Caudate nucleus (tissue), 63 donors: ENCODE measurements at places on chromosomes 7 and 10.

- DNase-seq = no peak
These were observed 64.5 kb upstream of the ZMIZ1 start for GRCh38 chr10:79004311-79004710.

- no peak for DNase-seq
These were observed 280.8 kb downstream of the TNS3 start for GRCh38 chr7:47301105-47301477.

- no peak for DNase-seq
These were observed 16.2 kb downstream of the SLC29A3 start for GRCh38 chr10:71335173-71335708.

DNA sequence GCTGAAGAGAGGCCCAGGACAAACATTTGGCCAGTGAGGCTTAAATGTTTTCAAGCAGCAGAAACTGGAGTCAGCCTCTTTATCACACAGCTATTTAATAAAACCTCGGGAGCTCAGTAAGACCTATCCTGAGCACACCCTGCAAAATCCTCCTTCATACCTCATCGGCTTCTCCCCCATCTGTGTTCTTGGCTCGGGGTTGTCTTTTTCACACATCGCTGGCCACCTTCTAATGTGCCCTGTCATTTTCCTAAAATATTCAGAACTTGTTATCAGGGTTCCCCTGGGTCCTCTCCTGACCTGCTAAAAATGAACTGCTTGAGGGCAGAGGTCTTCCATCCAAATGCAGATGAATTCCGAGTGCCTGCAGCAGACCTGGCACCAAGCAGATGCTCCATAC, 310.3 kb upstream of the AKR1E2 start:
- no peak for DNase-seq

- no peak for DNase-seq
These were observed 14.5 kb downstream of the IGFBP1 start for GRCh38 chr7:45902820-45903219.

- DNase-seq = no peak
These were observed 397.7 kb upstream of the NFE2L3 start for GRCh38 chr7:25754333-25754732.

DNA sequence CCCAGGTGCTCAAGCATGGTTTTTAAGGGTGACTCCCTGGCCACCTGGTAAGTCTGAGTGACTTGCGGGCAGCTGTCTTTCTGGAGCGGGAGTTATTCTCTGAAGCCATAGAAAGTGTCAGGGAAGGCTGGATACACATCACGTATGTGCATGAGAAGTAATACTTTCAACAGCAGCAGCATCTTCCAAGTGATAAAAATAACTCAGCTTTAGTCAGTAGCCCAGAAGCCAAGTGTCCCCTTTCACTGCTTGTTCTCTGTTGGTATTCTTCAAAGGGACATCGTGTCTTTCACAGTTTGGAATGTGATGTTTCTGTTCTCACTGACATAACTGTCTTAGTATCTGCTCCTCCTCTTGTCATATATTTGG, 97.6 kb downstream of the KIAA1217 start:
- DNase-seq = no peak

GRCh38 chr7:7100432-7100849, 81.9 kb upstream of the C1GALT1 start:
- no peak for DNase-seq

DNA sequence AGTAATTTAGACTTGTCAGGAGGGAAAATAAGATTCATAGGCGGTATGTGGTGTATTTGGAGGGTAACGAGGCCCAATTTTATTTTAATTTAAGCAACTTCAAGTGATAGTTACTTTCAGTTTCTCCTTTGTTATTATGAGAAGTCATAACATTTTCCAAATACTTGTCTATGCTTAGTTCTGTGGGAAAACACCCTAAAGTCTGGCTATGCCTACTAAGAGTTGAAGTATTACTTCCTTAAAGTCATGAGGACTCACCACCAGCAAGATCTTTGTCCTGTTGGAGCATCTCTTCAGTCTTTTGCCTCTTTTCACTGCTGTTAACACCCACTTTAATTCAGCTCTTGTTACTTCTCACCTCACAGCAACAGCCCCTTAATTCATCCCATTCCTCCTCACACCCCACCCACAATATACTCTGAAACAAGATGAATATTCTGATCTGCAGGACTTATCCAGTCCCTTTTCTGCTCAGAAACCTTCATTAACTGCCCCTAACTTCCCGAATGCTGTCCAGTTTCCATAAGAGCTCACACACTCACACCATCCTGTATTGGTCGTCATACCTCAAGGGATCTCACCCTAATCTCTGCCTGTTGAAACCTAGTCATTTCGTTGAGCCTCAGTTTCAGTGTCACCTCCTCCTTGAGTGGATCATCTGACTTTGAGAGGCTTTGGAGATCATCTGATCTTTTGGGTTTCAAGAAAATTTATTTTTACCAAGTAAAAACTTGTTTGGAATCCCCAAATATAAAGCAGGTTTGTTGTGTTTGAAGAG, 61.3 kb downstream of the DNAH11 start:
- DNase-seq = no peak

GRCh38 chr7:66517212-66517909, 111.3 kb upstream of the KCTD7 start:
- no peak for DNase-seq

- DNase-seq = no peak
These were observed 32.7 kb downstream of the SLC35B4 start for GRCh38 chr7:134284011-134284410.

GRCh38 chr7:27241189-27242056, 1.2 kb upstream of the EVX1 start:
- no peak for DNase-seq

- no peak for DNase-seq
These were observed 138.6 kb downstream of the EMX2 start for GRCh38 chr10:117681104-117681503.

DNA sequence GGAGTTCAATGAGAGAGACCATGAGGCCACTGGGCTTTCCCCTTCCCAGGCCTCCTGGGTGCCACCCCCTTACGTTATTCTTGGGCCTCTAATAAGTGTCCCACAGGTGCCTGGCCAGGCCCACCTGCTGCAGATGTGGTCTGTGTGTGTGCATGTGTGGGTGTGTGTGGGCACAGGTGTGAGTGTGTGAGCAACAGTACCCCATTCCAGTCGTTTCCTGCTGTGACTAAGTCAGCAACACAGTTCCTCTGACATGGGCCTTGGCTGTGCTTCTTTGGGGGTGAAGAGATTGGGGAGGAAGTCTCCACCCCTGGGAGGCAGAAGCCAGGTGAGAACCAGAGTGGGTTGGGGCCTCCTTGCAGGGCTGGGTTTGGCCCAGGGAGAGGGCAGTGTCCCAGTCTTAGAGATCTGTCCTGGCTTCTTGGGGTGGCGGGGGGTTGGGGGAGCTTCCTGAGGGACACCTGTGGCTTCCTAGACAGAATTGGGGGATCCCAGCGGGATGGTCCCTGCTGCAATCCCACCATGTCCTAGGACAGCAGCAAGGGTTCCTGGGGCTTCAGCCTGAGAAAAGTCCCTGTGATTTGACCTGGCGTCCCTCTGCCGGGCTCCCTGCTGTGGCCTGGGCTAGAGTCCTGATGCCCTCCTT, 4.1 kb upstream of the PILRB start:
- no peak for DNase-seq

GRCh38 chr10:57008189-57008588, 647.1 kb upstream of the ZWINT start:
- no peak for DNase-seq

DNA sequence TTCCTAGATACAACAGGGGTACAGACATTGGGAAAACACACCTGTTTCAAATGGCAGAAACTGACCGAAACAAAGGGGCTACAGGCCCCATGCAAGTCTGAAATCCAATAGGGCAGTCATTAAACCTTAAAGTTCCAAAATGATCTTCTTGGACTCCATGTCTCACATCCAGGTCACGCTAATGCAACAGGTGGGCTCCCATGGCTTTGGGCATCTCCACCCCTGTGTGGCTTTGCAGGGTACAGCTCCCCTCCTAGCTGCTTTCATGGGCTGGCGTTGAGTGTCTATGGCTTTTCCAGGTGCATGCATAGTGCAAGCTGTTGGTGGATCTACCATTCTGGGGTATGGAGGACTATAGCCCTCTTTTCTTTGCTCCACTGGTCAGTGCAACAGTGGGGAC, 248.1 kb upstream of the RHOBTB1 start:
- DNase-seq = no peak

DNA sequence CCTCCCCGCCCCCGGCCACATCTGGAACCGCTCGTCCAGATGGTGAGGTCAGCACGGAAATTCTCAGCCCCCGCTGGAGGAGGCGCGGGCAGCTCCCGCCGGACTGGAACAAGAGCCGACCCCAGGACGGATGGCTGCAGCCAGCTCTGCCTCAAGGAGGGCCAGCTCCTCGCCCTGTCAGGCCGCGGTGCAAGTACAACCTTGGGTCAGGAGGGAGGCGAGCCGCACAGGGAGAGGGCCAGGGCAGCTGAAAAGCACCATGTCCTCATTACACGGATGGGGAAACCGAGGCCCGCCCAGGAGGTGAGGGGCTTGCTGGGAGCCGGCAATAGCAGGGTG, 3.8 kb upstream of the GRIFIN start:
- DNase-seq = no peak

DNA sequence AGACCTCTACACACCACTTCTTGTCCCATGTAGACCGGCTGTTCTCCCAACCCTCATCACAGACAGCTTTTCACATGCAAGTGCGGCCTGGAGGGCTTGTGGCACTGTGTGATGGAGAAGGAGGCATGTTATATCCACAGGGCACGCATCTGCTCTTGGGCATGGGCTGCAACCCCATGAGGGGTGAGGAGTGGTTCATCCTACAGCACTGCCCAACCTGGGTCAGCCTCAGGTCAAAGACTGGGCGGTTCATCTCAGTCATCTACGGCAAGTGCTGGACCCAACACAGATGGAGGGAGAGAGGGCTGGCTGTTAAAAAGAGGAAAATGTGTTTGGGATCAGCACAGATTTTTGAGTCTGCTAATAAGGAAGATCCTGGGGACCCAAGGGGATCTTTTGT, 2.2 kb downstream of the FSCN3 start:
- no peak for DNase-seq

GRCh38 chr7:27642271-27642670, 20.4 kb downstream of the HIBADH start:
- no peak for DNase-seq
